ENCODE measurements at places on chromosomes 7 and 10.

DNA sequence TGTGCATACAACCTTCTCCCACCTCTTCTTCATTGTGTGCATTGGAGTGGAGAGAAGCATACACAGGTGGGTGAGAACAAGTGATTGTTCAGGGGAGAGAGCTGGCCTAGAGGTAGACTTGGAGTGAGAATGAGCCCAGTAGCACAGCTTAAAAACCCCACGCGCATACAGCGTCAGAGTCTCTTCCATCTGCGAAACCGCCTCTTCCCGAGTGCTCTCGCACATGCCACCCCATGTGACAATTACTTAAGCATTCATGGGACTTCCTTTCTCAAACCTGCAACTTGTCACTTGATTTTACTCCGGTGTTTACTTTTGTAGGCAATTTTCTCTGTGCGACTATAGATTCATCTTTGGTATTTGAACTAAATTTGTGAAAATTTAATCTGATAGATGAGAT, 176.8 kb upstream of the AGK start:
- DNase-seq, result no peak

DNA sequence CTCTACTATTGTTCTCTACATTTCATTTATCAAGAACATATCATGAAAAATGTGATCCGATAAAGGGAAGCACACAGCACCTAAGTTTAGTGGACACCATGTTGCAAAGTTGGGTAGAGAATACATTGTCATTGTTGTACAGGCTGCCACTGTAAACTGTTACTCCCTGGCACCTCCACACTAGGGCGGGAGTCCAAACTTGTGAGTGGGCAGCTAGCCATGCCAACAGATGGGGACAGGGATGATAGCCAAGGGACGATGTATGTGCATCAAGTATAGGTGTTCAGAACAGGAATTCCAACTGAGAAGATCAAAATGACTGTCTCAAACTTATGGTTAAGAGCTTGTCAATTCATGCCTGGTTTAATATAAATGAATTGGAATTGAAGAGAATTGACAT, 31.1 kb upstream of the COMMD3 start:
- no peak for DNase-seq

GRCh38 chr10:37488792-37489657, 363.6 kb downstream of the ANKRD30A start:
- no peak for DNase-seq

GRCh38 chr10:78911533-78912340, 157.0 kb upstream of the ZMIZ1 start:
- no peak for DNase-seq

- DNase-seq, result peak; percentile 66
Observed at GRCh38 chr7:98079891-98080648, 26.6 kb upstream of the LMTK2 start.

DNA sequence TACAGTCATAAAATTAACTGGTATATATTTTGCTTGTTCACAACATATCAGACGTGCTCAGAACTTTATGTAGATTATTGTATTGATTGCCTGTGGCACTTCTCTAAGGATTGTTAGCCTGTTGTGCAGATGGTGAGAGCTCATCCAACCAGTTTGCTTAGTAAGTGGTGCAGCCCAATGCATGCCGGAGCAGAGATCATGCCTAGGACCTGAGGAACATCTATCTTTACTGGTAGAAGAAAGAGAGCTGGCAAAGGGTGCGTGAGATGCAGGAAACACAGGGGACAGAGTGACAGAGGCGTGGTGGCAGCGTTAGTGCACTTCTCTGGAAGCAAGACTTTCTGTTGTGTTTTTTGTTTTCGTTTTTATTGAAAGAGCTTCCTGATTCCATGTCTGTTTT, 35.9 kb downstream of the CCM2 start:
- DNase-seq, result no peak

DNA sequence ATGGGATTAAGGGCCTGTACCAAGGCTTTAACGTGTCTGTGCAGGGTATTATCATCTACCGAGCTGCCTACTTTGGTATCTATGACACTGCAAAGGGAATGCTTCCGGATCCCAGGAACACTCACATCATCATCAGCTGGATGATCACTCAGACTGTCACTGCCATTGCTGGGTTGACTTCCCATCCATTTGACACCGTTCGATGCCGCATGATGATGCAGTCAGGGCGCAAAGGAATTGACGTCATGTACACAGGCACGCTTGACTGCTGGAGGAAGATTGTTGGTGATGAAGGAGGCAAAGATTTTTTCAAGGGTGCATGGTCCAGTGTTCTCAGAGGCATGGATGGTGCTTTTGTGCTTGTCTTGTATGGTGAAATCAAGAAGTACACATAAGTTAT, 18.2 kb downstream of the LSM5 start:
- DNase-seq, result no peak

DNA sequence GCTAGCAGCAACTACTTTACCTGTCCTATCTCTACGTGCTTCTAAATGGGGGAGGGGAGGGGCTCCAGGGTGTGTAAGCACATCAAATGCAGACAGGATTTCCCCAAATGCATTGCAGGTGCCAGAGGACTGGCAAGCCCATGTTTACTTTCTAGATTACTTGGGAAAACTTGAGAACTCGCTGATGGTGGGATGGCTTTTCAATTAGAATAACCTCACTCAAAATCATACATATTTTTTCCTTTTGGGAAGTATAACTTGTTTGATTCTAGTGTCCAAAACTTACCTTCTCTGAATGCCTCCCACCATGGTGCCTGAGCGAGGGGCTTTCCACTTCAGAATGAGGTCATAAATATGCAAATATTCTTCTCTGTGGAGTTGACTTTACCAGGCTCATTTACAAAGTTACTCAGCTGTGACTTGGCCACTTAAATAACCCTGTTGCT, 191.3 kb upstream of the RHOBTB1 start:
- no peak for DNase-seq

- DNase-seq, result no peak
Observed at GRCh38 chr7:142248166-142249160, 9.4 kb downstream of the PRSS58 start.

- DNase-seq, result no peak
Observed at GRCh38 chr10:43209074-43209455, 57.8 kb downstream of the RASGEF1A start.

GRCh38 chr10:33493978-33494377, 159.5 kb upstream of the NRP1 start:
- no peak for DNase-seq

DNA sequence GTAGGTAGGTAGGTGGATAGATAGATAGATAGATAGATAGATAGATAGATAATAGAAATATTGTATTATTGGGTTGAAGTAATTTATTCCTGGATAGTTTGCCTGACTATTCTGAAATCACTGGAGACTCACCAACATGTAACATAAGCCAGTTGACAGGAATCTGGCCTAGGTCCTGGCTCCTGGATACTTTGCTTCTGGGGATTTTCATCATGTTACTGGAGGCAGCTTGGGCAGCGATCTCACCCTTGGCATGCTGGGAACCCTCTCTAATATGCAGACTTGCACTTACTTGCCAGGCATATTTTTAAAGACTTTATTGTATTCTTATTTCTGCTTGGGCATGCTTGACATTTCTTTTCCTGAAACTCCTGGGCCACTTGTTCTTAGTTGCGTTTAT, 709.1 kb upstream of the FZD8 start:
- DNase-seq, result no peak

- no peak for DNase-seq
Observed at GRCh38 chr7:154474903-154475520, 422.8 kb downstream of the DPP6 start.

DNA sequence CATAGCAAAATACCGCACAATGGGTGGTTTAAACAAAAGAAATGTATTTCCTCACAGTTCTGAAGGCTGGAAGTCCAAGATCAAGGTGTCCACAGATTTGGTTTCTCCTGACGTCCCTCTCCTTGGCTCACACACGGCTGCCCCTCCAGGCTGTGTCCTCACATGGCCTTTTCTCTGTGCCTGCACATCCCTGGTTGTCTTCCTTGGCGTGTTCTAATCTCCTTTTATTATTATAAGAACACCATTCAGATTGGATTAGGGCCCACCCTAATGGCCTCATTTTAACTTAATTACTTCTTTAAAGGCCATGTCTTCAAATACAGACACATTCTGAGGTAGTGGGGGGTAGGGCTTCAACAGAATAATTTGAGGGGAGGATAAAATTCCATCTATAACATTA, 87.9 kb downstream of the FZD1 start:
- no peak for DNase-seq

GRCh38 chr7:37765421-37765829, 81.9 kb downstream of the GPR141 start:
- no peak for DNase-seq

DNA sequence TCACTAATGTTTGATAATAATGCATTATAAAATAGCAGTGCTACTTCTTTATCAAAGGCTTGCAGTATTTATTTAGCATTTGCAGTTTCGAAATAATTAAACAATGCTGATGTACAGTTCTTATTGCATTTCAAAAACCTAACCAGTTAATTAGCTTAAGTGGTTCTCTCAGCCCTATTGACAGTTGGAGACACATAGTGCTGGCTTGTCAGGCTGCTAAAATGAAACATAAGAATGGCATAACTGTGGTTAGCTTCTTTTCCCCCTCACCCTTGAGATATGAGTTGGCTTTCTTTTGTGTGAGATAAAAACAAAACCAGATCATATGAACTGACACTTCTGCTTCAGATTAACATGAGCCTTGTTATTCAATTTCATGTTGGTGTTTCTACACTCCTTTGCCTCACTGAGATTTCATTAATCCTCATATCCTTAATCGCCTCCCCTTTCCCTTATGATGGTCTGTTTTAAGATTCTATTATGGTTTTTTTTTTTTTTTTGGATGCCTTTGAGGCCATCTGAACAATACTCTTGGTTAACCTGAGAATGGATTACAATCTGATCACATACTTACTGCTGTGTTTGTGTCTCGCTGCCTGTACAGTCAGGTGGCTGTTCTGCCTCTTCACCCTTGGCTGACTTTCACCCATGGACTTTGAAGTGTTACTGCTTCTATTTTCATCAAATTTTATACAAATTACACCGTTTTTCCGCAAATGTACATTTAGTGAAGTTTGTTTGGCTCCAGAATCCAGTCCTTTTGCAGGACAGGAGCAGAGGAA, 108.0 kb downstream of the SDK1 start:
- DNase-seq, result peak; percentile 7

- DNase-seq, result no peak
Observed at GRCh38 chr7:148524479-148525224, 65.9 kb upstream of the C7orf33 start.

- no peak for DNase-seq
Observed at GRCh38 chr10:132881186-132881920, 61.0 kb downstream of the CFAP46 start.

GRCh38 chr10:121624836-121625486, 26.7 kb upstream of the FGFR2 start:
- DNase-seq, result no peak

GRCh38 chr7:138549082-138549481, 89.0 kb downstream of the TRIM24 start:
- DNase-seq, result no peak

- no peak for DNase-seq
Observed at GRCh38 chr10:85946713-85947326, 419.8 kb downstream of the GRID1 start.

GRCh38 chr7:17523813-17524739, 225.6 kb downstream of the AHR start:
- no peak for DNase-seq

DNA sequence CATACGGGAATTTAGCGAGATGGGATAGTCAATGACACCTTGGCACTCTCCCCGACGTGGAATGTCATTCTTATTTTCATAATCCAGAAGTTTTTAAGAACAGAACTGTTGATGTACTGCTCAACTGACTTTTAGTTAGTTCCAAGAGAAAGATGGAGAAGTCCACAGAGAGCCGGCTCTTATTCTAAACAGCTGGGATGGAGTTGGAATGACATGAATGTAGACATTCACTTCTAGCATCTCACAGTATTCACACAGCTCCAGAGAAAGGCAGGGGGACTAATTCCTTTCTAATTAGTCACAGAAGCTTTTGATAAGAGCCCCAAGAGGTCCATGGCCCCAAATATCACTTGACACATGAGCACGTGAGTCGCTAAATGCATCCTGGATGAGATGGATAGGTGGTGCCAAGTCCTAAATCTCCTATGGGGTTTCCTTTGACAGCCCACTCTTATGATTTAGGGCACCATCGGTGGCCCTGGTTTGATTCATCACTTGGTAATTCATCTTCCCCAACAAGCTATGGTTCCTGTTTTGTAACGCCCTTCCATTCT, 420.3 kb upstream of the AUTS2 start:
- no peak for DNase-seq

- DNase-seq, result peak; percentile 14
Observed at GRCh38 chr10:12656518-12657142, 307.3 kb downstream of the CAMK1D start.

GRCh38 chr7:39621784-39622411, 1.5 kb upstream of the RALA start:
- no peak for DNase-seq

All from NCI-H1417 treated with DMSO at 0.1 percent for 48 hours (cell line).